ENCODE measurements at places on chromosomes 2 and 18.

DNA sequence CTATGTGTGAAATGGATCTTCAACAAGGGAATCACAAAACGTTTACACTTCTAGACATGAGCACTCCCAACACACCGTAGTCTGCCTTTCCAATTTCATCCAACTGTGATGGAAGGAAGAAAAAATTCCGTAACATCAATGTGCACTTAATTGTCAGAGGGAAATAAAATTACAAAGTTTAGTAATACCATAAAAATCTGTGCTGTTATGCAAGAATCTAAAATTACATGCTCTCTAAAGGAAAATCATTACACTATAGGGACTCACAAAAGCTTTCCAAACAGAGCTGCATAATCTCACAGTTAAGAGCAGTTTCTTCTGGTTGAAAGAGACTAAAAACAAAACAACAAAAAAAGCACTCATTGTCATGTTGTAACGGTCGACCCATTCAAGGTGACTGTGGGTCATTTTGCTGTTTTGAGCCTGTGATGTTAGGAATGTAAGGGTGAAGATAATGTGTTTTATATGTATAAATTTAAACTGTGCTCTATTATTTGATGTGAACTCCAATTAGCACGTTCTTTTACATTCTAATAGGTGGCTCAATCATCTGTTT, 698.0 kb downstream of the TDRD15 start:
- no peak for DNase-seq

- DNase-seq = peak; percentile 98
Observed at GRCh38 chr18:5295981-5296705, 617 bp upstream of the ZBTB14 start.

- DNase-seq = no peak
Observed at GRCh38 chr18:30971338-30971956, 71.1 kb downstream of the DSC3 start.

- DNase-seq = no peak
Observed at GRCh38 chr2:236592821-236593220, 23.2 kb downstream of the ACKR3 start.

DNA sequence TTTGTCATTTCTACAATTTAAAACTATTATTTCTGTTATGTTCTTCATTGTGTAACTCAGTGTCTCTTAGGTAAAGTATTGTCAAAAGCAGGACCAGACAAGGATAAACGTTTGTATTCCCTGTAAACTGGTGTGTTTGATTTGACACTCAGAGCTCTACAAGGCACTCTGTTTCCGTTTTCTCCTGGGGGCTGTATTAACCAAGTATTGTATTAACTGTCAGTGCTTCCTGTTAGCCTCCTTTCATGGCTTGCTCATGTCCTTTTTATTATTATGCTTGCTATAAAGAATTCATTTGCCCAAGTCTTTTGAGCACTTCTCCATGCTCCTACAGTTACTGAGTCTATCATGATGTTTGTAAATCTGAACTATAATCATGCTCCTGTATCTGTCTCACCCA, 323.7 kb downstream of the LPIN1 start:
- DNase-seq = no peak

GRCh38 chr2:73004466-73004865, 67.0 kb downstream of the SFXN5 start:
- no peak for DNase-seq

DNA sequence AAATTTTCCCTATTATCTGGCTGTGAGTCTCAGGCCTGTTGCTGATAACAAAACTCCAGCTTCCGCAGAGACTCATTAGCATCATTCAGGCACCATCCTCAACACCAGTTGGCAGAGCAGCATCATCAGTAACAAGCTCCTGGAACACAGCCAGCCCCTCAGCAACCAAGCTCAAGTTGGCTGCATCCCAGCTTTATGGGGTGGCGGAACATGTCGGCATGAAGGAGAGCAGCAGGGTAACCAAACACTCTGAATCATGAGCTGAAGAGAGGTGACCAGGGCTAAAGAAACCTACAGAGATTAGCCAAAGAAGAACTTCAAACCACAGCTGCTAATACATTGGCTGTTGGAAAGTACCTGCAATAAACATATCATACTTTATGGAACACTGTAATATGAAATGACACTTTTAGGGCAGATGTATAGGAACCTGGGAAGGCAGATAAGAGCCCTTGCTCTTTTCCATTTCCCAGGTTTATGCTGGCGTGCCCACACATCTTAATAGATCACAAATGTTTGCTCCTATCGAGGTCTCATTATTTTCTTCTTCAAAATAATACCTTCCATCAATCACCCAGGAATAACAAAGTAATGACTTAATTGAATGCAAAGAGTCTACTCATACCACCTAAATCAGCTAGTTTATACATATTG, 63.8 kb downstream of the PDE11A start:
- DNase-seq = no peak

DNA sequence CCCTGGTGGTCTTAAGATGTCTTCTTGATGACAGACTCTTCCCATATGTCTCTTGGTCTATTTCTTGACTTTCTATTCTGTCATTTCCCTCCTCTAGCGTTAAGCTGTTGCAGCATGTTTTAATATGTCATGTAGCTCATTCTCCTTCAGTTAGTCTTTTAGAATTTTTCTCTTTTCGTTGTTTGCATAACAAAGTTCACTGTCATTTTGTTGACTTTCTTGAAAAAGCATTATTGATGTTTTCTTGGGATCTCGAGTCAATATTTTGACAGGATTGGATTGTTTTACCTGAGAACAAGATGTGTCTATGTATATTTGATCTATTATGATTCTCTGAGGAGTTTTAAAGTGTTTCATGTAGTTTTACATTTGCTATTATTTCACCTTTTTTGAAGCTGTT, 24.8 kb downstream of the SOCS6 start:
- DNase-seq = no peak
